Fibroblast of lung (primary cell): ENCODE measurements at places on chromosomes 4 and X.

DNA sequence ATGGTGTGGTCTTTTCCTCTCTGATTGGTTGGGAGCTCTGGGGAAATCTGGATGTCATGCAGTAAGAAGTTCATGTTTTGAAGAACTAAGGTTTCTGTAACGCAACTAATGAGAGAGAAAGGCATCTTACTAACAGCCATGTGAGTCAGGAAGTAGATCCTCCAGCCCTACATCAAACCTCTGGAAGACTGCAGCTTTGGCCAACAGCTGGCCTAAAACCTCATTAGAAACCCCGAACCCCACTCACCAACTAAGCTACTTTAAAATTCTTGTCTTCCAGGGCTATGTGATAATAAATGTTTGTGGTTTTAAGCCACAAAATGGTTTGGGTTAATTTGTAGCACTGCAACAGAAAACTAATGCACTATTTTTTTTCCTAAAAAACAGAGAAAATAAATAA lies 549.0 kb upstream of the GRID2 start:
- peak; percentile 60 for DNase-seq

DNA sequence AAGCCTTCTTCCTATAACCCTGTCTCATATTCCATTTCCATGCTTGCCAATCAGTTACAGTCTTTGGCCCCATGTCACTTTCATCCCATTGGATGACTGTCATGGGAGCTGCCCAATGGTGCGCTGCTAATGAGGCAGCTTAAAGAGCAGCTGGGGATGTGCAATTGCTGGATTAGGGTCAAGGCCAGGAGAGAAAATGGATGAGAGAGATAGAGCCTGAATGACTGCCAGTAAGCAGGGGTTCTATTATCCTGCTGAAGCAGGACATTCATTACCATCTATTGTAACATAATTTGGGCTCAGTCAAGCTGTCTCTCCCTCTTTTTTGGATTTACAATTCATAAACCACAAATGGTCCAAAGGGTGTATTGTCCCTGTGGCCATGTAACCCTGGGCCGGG lies 909.0 kb downstream of the CENPC start:
- no peak for DNase-seq

DNA sequence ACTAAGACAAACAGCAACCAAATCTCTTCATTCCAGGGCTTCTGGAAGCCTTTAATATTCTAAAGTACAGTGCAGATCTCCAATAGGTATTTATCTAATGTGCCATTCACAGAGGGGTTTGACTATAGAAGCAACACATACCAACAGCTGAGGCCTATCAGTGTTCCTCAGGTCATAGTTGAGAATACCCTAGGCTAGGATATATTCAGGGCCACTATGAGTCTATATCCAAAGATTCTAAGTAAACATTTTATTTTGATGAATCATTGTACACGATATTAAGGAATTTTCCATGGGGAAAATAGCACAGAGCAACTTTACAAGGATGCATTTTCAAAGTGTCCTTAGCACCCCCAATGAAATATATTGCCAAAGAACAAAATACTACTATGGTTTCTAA lies 9.7 kb downstream of the SMIM10 start:
- DNase-seq: peak; percentile 14

GRCh38 chr4:177680308-177680707 lies 238.1 kb upstream of the AGA start:
- no peak for DNase-seq

GRCh38 chrX:24982306-24982965 lies 33.3 kb downstream of the ARX start:
- no peak for DNase-seq

GRCh38 chr4:135282676-135283075 lies 1081.1 kb upstream of the PABPC4L start:
- peak; percentile 27 for DNase-seq

DNA sequence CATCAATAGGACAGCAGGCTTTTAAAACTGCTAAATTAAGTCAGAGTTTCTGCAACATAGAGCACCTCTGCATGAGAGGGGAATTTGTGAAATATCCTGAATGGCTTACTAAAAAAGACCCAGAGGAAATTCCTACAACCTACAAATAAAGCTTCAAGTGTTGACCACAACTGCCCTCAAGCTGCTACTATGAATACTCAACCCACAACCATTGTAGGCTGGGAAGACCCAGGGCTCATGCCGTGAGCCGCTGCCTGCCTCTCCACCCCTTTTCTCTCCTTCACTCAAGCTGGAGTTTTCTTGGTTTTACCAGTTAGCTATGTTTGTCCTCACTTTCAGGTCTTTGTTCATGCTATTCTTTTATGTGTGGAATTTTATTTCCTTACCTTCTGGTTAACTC lies 151.6 kb downstream of the EMCN start:
- no peak for DNase-seq

DNA sequence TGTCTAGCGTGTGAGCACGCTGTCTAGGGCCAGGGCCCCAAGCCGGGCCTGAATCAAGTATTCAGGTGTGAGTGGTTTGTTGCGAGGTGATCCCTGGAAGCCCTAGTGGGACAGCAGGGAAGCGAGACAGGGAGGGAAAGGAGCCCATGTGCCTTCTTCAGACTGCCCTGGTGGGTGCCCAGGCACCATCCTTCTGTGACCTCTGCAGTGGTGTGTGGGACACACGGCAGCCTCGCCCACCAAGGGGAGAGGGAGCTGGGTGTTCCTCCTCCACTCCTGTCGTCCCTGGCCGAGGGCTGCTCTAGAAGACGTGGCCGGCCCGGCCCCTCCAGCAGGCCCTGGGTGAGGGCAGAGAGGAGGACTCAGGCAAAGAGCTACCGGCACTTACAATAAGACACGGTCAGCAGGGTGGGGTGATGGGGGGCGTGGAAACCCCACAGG lies 47.4 kb downstream of the HTRA3 start:
- no peak for DNase-seq

- DNase-seq: peak; percentile 66
These were observed at the start of gene ACSL1 for GRCh38 chr4:184825896-184826690. Gene ACSL1, minus strand, starts transcription at chr4:184825968. Its CDS starts 22,454 bp downstream, at chr4:184803514.

GRCh38 chr4:6913350-6913905 lies 3.8 kb downstream of the TBC1D14 start:
- no peak for DNase-seq

- DNase-seq: no peak
These were observed 162.1 kb downstream of the INPP4B start for GRCh38 chr4:142683997-142684396.

DNA sequence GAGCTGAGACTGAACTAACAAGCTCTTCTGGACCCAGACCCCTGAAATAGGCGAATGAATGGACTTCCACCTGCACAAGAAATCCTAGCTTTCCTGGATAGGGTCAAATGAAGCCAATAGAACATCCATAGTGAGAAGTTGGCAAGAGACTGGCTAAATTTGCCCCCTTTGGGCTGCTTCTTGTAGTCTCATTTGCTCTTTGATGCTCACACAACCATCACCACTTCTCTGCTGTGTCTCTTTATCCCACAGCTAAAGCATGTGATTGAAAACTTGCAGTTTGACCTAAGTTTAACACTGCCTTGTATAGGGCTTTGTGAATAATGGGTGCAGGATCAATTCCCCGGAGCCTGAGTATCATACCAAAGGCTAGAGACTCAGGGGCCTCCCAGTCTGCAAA lies 38.2 kb downstream of the NLGN3 start:
- DNase-seq: no peak
